A549 (cell line): ENCODE measurements at places on chromosomes 1 and 21. TPM values are rescaled to one million over a fixed set of nuclear protein-coding genes. Genes with fewer than 3 reads are reported as not detected.
A peak's percentile ranks its signal among the peaks of the same experiment; 100 is the strongest.

GRCh38 chr1:53362270-53362669, 34.4 kb upstream of the LRP8 start:
- DNase-seq: no peak

GRCh38 chr1:103056423-103056822, 51.9 kb downstream of the COL11A1 start:
- no peak for DNase-seq

- no peak for DNase-seq
Observed at GRCh38 chr1:8782001-8782620, 35.3 kb downstream of the RERE start.

DNA sequence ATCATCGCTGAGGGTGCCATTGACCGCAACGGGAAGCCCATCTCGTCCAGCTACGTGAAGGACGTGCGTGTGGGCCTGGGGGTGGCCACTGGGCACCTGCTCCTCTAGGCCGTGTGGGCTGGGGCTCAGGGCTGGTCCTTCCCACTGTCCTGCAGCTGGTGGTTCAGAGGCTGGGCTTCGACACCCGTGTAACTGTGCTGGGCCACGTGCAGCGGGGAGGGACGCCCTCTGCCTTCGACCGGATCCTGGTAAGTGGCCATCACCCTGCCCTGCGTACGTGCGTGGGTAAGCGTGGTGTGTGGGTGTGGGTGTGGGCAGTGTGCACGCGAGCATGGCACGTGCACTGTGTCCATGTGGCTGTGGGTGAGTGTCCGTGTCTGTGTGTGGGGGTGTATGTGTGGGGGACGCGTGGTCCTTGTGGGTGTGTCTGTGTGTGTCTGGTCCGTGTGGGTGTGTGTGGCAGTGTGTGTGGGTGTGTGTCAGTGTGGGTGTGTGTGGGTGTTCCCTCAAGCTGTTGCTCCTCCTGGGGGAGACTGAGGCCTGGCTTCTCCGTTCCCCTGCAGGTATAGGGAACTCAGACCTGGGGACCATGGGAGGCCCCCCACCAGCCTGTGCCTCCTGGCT, 16.5 kb downstream of the PFKL start:
- no peak for DNase-seq

DNA sequence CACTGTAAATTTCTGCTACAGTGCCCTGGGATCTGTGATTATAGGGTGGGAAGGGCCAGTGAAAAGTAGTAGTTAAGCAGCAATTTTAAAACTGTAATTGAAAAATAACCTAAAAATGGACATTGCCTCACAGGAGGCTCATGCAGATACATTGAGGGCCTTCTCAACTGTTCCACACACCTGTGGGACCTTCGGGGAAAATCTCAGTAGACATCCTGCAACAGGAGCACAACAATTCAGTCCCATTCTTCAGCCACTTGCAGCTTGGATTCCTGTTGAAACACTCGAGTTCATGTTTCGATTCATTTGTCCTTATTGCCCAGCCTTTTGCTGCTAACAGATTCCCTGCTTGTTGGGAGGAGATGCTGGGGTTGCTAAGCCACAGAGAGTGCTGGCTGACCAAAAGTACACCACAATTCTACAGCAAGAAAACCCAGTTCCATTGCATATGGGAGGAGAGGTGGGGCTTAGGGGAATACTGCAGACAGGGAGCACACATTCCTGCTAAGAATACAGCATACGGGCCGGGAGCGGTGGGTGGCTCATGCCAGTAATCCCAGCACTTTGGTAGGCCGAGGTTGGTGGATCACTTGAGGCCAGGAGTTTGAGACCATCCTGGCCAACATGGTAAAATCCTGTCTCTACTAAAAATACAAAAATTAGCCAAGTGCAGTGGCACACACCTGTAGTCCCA, 4.5 kb downstream of the TMCC2 start:
- no peak for DNase-seq

- DNase-seq: peak; percentile 1
Observed at GRCh38 chr1:190754666-190755065, 277.0 kb upstream of the BRINP3 start.

GRCh38 chr1:18934205-18935000, 22.1 kb downstream of the IFFO2 start:
- no peak for DNase-seq

DNA sequence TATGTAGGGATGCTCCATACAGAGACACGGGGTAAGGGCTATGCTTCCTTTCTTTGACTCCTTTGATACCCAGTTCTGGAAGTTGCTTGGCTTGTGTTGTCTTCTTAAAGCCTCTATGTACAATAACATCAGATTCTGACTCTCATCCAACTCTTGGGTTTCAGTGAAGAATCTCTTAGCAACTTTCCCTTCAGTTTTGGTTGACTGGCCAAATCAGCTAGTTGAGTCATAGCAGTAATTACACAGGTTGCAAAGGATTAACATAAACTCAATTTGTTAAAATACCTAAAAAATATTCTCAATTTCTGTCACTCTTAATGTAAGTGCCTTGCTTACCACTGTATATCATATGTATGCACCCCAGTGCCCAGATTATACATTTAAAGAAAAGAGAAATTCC, 9.2 kb downstream of the CD1E start:
- no peak for DNase-seq

DNA sequence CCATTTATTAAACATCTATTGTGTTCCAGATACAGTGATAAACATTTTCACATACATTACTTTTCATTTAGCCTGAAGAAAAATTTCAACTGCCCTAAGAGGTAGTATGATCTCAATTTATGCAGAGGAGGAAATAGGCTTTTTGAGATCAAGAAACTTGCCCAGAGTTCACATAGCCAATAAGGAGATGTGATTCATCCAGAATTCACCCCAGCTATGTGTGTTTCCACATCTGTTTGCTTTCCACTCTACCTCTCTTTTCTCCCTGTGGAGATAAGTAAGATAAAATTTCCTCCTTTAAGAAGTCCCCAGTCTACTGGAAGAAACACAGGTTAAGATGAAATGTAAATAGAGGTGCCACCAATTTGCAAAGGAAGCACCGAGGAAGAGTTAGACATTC, 199.7 kb upstream of the C8B start:
- DNase-seq: no peak

DNA sequence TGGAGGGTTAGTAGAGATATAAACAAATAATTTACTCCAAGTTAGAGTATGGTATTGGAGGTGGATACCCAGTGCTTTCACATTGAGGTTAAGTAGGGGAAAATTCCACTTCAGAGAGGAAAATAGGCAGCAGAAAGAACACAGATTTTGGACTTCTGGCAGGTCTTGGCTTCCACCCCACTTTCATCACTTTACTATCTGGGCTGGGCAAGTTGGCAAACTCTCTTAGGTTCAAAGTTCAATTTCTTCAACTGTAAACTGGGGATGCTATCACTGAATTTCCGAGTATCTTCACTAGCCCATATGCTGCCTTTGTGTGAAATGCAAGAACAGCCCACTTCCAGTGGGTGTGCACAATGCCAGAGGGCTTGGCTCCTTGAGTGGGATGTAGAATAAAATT, 214.9 kb downstream of the GABPA start:
- no peak for DNase-seq

- peak; percentile 32 for DNase-seq
Observed at GRCh38 chr1:214833178-214833756, 230.3 kb downstream of the CENPF start.

DNA sequence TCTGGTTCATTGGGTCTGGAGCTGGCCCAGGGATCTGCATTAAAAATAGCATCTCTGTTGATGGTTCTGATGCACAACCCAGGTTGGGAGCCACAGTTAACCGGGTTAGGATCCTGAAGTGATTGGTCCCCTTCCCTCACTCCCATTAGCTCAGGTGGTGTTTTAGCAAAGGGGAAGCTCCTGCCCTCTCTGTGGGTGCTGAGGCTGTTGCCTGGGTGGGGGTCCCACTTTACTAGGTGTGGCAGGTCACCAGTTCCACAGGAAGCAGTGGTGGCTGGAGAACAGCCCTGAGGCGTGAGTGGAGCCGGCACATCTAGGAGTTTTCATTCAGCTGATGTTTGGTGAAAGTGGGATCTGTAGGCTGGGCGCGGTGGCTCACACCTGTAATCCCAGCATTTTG, 86.5 kb downstream of the MAN1C1 start:
- no peak for DNase-seq

DNA sequence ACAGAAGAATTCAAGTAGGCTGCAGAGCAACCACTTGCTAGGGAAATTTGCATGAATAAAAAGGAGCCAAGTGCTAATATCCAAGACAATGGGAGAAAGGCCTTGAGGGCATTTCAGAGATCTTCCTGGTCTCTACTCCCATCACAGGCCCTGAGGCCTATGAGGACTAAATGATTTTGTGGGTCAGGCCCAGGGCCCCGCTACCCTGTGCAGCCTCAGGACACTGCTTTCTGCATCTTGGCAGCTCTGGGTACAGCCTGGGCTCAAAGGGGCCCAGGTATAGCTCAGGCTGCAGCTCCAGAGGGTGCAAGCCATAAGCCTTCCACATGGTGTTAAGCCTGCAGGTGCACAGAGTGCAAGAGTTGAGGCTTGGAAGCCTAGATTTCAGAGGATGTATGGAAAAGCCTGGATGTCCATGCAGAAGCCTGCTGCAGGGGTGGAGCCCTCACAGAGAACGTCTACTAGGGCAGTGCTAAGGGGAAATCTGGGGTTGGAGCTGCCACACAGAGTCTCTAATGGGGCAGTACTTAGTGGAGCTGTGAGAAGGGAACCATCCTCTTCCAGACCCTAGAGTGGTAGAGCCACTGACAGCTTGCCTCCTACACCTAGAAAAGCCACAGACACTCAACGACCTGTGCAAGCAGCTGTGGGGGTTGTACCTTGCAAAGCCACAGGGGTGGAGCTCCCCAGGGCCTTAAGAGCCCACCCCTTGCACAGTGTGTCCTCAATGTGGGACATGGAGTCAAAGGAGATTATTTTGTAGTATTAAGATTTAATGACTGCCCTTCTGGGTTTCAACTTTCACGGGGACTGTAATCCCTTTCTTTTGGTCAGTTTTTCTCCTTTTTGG, 13.7 kb upstream of the ACTRT2 start:
- DNase-seq: no peak

DNA sequence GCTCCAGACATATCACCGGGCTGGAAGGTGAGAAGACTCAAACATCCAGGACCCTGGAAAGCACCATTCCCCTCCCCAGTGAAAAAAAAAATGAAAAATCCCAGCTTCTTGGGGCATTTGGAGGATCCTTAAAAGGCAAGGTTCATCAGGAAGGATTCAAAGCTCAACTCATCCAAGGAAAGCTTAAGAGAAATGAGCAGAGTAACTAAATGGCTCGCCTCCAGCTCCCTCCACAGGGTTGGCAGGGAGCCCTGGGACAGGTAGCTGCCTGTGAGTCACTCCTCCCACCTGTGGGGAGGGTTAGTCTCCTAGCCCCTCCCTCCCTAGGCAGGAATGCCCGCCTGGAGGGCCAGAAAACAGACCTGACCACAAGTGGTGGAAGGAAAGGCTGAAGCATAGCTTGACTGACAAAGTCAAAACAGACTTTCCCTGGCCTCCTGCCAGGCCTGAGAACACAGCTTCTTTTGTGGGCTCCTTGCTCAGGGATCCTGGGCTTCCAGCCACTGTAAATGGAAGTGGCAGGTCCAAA, 712 bp upstream of the LAMB3 start:
- peak; percentile 60 for DNase-seq

DNA sequence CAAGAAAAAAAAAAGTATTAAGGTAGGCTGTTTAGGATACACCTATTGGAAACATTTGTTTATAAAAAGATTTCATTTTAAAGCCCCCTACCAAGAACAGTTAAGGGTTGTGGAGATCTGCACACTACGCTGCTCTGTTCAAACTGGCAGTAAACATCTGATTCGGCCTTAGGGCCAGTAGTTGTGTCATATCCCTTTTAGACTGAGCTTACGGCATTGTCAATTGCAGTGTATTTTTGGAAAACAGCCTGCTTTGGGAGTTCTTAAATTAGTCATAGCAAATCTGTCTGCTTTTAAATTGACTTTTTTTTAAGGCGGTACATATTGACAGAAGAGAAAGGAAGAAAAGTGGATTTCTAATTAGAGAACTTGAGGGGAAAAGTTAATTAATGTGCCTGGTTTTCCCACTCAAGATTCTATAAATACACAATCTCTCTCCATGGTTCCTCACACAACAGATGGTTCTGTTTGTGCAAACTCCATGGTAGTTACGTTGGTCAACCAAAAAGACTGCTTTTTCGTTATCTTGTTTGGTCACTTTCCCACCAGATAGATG, 1.7 kb upstream of the ELK4 start:
- DNase-seq: no peak

DNA sequence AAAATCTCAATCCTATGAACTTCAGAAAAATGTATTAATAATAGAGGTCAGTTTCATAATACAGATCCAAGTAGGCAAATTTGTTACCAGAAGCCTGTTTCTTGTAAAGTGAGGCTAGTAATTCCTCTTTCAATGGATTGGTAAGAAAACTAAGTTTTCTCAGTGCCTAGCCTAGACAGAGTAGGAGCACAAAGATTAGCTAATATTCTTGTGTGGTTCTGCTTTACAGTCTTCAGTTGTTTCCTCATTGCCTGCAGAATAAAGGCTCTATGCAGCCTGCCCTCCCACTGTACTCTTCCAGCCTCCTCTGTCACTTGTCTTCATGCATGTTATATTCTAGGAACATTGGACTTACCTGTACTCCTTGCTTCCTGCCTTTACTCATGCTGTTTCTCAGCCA, 2.4 kb upstream of the PPP1R15B start:
- no peak for DNase-seq

GRCh38 chr21:40587736-40588346, 259.1 kb downstream of the DSCAM start:
- DNase-seq: no peak

DNA sequence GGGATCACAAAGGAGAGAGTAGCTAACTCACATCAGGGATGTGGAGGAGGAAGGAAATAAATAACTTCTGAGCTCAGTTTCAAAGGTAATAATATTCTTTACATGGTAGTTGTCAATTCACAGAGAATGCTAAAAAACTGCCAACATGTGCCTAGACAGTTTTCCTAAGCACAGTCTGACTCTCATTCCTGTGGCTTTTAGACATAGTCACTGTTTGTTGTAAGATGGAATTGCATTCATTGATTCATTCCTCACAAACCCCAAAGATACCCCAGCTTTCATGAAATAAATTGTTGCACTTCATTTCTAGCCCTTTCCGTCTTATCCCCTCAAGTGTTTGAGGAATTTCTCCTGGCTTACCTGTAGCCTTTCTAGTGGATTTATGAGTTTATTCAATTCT, 263.9 kb downstream of the NTNG1 start:
- no peak for DNase-seq

DNA sequence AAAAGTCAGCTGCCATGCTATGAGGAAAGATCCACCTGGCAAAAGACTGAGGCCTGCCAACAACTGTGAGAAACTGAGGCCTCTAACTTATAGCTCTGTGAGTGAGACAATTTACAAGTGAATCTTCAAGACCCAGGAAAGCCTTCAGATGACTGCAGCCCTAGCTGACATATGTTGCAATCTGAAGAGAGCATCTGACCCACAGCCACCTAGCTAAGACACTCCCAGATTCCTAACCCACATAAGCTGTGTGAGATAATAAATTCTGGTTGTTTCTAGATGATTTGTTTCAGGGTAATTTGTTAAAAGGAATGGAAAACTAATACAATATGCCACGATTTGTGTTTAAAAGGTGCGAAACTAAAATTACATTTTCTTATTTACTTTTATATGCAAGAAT, 55.1 kb downstream of the HFM1 start:
- no peak for DNase-seq

Gene RHD
- not detected in 3 replicates for polyA plus RNA-seq

Gene CFAP126
- not detected in 3 replicates for polyA plus RNA-seq

Gene VSIG8
- 0.05 to 0.09 TPM in 2 of 3 replicates, not detected in the other for polyA plus RNA-seq

Gene IGSF5
- not detected in 3 replicates for polyA plus RNA-seq

Gene LCE2B
- polyA plus RNA-seq: not detected in 3 replicates

Gene ILDR2
- 0.03 TPM in 1 of 3 replicates, not detected in the others for polyA plus RNA-seq

Gene DEPDC1
- 18.0 to 20.7 TPM (median 18.2 TPM) in 3 replicates for polyA plus RNA-seq

Gene QSOX1
- 41.5 to 43.8 TPM (median 41.6 TPM) in 3 replicates for polyA plus RNA-seq

Gene BCL2L15
- polyA plus RNA-seq: 0.79 to 2.1 TPM (median 0.87 TPM) in 3 replicates

Gene LAD1
- 0.67 to 1.1 TPM (median 0.87 TPM) in 3 replicates for polyA plus RNA-seq

Gene NGF
- 1.4 to 1.6 TPM (median 1.6 TPM) in 3 replicates for polyA plus RNA-seq

Gene IKBKE
- 6.3 to 7.2 TPM (median 6.8 TPM) in 3 replicates for polyA plus RNA-seq

Gene C1orf53
- 5.1 to 6.0 TPM (median 5.7 TPM) in 3 replicates for polyA plus RNA-seq
